Heart right ventricle (tissue), 16 donors: ENCODE measurements at places on chromosomes 11 and 22.

GRCh38 chr11:69479591-69480271 is 1.7 kb upstream of the LINC01488 start:
- DNase-seq: peak; percentile 55

GRCh38 chr11:335779-336658 is 15.4 kb upstream of the IFITM3 start:
- DNase-seq: peak; percentile 73

DNA sequence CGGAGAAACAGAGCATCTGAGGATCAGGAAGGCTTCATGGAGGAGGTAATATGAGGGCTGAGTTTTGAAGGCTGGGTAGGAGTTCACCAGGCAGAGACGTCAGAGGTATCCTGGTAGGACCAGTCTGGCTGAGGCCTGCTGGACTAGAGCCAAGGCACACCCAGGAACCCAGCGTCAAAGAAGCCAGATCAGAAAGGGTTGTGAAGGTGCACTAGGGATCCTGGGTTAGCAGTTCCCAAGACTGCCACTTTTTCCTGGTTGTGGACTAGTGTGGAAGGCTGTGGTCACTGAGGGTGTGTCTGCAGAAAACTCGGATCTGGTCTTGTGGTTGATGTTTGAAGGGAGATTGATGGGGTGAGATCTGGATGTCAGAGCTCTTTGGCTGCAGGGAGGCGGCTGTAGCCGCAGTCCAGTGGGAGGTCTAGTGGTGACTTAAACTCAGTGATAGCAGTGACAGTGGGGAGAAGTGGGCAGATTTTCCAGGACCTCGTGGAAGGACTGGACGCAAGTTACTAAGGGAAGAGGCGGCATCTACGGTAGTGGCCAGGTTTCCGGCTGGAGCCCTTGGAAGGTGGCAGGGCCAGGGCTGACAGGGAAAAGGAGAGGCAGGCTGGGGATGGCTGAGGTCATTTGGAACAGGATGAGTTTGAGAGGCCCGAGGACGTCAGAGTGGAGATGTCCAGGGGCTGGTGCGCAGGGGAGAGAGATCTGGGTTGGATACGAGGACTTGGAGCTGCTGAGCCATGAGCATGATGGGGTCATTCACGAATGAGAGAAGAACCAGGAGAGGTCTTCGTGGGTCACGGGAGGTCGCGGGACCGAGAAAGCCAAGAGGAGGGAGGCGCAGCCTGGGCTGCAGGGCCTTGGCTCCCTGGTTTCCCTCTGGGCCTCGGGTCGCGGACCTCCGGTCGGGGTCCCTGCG is 10.9 kb downstream of the RELA start:
- no peak for DNase-seq

DNA sequence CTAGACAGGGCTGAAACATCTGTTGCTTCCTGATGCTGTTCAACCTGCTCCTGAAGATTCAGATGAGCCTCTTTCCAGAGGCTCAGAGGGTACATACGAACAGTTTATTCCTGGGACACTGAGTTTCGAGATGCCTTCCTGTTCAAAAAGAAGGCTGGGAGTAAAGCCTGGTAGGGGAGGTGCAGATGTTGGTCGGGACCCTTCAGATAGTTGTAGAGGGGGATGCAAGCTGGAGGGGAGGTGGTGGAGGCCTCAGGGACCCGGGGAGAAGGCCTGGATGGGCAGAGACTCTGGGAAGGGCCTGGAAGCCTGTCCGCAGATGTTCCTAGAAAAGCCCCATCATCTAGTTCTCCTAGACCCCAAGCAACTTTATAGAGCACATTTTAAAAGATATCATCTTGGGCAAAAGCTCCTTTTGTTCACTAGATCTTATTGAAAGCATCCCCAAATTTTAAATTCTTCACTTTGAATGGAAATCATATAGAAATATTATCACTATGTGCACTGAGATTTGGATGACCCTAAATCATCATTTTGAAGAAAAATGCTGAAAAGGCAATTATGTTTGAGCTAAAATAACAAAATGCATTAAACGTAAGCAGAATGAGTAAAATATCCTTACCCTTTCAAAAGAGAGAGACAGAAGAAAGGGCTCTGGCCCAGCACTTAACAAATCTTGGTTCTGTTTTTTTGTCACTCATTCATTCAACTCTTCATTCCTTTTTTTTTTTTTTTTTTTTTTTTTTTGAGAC is 41.2 kb downstream of the RTL6 start:
- no peak for DNase-seq

GRCh38 chr11:41935241-41935640 is 475.8 kb upstream of the LRRC4C start:
- no peak for DNase-seq

DNA sequence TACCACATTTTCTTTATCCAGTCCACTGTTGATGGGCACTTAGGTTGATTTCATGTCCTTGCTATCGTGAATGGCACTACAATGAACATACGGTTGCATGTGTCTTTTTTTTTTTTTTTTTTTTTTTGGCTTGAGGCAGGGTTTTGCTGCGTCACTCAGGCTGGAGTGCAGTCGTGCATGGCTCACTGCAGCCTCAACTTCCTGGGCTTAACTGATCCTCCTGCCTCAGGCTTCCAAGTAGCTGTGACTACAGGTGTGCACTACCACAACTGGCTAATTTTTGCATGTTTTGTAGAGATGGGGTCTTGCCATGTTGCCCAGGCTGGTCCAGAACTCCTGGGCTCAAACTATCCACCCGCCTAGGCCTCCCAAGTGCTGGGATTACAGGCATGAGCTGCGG is 1.5 kb upstream of the CCDC90B start:
- no peak for DNase-seq

- DNase-seq: no peak
These were observed 103.8 kb downstream of the ABTB2 start for GRCh38 chr11:34254011-34254410.

- no peak for DNase-seq
These were observed 1.7 kb downstream of the TMEM184B start for GRCh38 chr22:38271101-38271500.

- no peak for DNase-seq
These were observed 19.7 kb downstream of the SCUBE2 start for GRCh38 chr11:9071692-9072091.

GRCh38 chr11:102004220-102004619 is 43.0 kb upstream of the CFAP300 start:
- no peak for DNase-seq
